Putamen (tissue), 1 donor: ENCODE measurements at places on chromosomes 13 and 19.

DNA sequence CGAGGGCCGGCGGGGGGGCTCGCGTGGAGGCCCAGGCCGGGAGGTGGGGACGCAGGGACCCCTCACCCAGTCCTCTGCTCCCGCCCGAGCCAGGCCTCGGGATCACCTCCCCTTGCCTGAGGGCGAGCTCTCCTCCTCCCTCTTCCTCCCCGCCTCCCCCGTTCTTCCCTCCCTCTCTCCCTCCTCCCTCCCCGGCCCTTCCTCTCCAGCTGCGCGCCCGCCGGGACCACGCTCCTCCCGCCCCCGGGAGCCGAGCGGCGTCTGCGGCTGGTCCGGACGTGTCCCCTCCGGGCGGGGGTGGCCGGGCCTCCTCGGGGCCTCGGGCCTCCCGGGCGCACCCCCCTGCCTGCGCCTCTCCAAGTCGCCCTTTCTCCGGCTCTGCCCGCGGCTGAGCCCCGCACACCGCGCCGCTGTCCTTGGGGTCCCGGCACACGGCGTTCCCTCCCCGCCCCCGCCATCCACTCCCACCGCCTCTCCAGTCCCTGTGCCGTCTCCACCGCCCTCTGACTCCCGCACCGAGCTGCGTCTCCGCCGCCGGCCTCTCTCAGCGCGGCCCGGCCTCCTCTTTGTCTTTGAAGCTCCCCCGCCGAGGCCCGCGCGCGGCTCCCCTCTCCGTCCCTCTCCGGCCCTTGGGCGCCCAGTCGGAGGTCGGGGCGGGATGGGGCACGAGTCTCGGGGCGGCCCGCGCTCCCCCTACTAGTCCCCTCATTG lies 5.7 kb downstream of the SOX1 start:
- no peak for DNase-seq

DNA sequence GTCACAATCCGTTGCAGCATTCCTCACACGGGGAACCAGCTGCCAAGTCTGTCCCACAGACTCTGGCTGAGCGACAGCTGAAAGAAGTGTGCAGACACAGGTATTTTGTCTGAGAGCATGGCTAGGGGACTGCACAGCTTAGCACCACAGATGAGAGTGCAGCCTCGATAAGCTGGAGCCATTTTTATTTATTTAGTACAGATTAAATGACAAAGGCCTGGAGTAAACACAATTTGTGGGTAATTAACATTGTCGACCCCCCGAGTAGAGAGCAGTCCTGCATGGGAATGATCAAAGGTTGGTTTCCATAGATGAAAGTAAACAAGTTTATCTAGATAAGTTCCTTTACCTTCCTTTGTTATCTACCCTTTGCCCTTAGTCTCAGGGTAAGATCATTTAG lies 836.2 kb downstream of the DACH1 start:
- DNase-seq = no peak

- no peak for DNase-seq
These were observed 20.3 kb downstream of the ACTN4 start for GRCh38 chr19:38667661-38668171.

DNA sequence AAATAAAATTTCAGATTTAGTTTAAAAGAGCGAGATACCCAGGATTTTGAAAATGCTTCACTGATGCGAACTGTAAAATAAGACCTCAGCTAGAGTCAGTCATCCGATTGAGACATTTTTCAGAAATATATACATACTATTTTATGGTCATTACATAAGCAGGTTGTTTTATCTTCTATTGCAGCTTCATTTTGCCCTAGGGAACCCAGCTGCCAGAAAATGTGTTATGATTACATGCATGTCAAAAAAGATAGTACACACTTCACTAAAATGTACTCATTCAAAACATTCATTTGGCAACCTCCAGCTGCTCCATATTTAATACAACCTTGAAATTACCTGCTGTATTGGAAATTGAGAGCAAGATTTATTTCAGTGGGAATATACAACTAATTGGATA lies 483.8 kb upstream of the SLITRK6 start:
- no peak for DNase-seq

DNA sequence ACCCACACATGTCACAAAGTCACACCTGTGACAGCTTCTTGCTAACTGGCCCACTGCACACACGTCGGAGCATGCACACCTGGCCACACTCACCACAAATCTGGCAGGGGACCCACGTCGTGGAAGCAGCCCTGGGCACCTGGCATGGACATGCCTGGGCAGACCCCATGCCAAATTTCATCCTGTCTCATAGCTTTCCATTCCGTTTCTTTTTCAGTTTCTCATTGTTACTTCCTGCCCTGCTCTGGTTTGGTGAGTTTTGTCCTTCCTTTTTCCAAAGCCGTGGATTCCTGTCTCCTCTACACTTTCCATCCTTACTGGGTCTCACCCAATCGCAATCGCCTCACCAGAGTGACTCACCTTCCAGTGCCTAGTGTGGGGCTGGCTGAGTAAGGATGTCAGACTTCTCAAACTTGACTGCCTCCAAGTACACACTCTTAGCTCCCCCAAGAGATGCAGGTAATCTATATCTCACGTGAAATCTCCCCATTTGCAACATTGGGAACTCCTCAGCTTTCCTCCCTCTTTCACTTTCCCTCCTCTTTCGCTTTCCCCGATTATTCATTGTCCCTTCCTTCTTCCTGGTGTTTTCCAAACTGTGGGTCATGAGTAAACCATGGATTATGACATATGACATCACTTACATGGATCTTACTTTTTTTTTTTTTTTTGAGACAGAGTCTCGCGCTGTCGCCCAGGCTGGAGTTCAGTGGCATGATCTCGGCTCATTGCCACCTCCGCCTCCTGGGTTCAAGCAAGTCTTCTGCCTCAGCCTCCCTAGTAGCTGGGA lies 1.6 kb upstream of the BBC3 start:
- no peak for DNase-seq

DNA sequence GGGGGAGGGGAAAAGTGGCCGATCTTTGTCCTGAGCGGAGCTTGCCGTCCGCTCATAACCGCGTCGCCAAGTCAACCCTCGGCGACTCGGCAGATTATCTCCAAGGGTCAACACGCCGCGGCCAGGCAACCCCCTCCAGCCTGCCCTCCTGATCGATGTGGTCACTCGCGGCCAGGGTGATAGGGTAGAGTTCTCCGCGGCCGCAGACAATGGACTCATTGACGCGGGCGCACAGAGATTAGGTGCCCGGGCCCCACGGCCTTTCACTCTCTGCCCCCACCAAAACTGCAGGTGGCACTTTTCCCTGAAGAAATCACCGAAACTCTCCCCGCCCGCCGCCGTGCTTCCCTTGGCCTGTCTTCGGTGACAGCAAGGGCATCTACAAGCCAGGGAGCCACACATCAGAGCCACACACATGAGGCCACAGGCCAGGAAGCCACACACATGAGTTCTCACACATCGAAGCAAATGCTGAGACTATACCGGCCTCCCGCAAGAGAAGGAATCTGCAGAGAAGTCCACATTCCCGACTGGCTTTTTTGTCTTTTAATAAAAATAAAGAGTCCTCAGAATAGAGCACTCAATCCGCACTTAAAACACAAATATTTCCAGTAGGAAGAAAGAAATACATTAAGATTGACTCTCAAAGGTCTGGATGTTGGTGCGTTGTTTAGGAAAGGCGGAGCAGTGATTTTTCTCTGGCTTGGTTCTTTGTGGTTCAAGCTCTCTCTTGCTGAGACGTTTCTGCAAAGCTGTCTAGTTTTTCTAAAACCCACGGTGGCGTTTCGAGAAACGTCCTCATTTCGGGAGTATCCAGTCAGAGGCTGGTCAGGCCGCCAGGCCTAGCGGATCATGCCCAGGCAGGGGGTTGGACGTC lies 1.5 kb upstream of the PDX1 start:
- DNase-seq = no peak

- DNase-seq = no peak
These were observed 216 bp downstream of the SH2D3A start for GRCh38 chr19:6767081-6767356.

DNA sequence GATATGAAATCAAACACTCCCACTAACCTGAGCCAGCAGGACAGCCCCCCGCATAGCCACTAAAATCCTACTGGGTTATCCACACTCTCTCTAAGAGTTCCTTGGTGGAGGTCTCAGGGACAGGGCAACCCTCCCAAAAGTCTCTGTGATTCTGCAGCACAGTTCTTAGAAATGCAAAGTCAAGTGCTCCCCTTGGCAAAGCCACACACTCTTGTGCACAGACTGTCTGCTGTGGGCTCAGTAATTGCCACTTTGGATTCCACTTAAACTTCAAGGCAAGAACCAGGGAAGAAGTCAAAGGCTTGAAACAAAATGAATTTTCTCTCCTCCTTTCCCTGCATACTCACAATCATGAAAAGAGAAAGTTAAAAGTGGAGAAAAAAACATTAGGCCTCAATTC lies 61.5 kb downstream of the DOCK9 start:
- DNase-seq = no peak

DNA sequence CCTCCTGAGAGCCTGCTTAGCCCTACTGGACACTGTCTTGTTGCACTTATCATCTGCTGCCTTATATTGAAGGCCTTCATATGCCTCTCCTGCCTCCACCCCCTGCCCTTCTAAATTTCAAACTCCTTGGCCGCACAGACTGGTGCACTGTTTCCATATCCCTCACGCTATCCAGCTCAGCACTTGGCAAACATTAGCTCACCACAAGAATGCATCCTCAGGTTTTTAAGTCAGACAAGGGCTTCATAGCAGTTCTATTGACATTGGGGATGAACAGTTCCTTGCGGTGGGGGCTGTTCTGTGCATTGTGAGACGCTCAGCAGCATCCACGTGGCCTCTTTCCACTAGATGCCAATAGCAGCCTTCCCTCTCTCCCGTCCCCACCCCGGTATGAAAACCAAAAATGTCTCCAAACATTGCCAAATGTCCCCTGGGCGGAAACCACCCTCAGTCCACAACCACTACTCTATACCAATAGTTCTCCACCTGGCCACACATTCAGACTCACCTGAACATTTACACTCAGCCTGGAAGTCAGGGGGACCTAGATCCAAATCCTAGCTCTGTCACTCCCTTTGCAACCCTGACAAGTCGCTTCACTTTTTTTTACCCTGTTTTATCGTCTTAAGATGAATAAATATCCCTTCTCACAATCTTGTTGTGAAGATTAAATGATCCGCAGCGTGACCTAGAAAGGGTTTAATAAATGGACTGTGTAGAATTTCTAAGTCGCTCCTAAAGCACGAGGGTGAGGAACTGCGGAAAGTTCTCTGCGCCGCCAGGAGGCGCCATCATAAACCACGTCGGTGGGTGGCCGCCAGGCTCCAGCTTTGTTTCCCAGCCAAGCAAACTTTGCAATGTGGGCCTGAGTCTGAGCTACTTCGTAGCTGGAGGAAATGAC lies 3.6 kb upstream of the CEACAM3 start:
- no peak for DNase-seq

GRCh38 chr19:49502866-49503581 lies 6.8 kb downstream of the RPS11 start:
- DNase-seq = no peak

DNA sequence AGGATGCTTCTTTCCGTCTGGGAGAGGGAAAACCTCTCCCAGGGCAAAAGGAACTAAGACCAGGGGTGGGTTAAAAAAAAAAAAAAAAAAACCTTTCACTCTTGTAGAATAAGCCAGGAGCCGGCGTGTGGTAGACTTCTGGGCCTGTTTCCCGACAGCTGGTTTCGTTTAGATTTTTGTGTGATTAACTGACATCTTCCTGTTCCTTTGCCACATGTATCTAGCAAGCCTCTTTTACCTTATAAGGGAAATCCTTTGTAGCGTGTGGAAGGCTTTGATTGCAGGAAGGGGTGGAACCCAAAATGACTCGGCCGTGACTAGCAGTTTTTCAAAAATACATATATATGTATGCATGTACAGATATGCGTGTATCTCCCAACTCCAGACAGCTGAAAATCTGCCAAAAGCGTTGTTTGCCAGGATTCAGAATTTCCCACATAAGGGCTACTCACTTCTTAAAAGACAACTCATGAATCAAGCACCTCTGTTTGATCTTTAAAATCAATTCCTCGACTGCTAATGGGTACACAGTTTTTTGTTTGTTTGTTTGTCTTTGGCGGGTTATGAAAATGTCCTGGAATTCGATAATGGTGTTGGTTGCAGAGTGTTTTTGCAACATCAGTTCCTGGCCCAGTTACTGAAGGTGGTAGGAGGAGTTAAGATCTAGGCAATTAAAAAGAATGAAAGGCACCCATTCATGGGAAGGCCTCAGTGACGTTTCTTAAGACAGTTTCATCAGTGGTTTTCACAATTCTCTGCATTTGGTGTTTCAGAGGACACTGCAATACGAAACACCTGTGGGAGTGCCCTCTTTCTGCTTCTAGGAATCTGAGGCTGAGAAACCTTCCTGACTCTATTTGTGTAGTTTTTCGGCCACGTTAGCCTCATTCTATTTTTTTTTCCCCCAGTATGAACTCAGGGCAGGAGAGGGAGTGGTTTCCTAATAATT lies 2.7 kb downstream of the TPM4 start:
- DNase-seq = peak; percentile 76

- no peak for DNase-seq
These were observed 199.7 kb downstream of the KATNAL1 start for GRCh38 chr13:30107521-30108136.

GRCh38 chr13:111429064-111429558 lies 108.7 kb downstream of the TEX29 start:
- peak; percentile 41 for DNase-seq

- DNase-seq = no peak
These were observed 15.7 kb upstream of the SELENOW start for GRCh38 chr19:47762615-47763308.

DNA sequence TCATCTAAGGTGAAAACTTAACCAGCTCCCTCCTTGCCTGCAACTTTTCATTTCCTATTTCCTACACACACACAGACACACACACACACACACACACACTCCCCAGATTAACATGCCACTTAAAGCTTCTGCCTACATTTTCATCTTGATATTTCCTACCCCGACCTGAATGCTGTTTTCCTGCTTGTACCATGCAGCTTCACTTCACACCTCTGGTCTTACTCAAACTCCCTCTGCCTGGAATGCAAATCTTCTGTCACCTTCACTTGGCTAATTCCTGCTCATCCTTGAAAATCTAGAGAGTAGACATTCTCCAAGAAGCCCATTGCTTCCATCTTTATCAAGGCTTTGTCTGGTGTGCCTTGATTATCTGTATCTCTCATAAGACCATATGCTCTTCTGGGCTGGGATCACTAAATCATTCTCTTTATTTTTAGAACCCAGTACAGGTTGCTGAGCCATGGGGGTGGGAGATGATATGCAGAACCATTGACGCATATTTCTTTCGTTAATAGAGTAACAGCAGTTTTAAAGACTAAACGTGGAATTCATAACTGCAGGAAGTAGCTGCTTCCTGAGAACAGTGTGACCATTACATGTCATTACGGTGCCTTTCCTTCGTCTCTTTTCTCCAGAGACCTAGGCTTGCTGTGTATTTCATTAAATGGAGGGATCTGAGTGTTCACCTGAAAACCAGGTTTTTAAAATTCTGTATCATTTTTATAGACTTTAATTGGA lies 37.7 kb downstream of the CNMD start:
- no peak for DNase-seq
